GM12878 (cell line): ENCODE measurements at places on chromosomes 6 and 20.

DNA sequence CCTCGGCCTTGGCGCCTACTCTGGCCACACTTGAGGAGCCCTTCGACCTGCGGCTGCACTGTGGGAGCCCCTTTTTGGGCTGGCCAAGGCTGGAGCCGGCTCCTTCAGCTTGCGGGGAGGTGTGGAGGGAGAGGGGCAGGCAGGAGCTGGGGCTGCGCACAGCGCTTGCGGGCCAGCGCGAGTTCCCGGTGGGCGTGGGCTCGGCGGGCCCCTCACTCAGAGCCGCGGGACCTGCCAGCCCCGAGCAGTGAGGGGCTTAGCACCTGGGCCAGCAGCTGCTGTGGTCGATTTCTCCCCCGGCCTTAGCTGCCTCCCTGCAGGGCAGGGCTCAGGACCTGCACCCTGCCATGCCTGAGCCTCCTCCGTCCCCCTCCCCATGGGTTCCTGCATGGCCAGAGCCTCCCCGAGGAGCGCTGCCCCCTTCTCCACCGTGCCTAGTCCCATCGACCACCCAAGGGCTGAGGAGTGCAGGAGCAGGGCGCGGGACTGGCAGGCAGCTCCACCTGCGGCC lies 136.8 kb downstream of the EPHA7 start:
- no peaks in the 10 kb centered on the region for H3K4me1 ChIP-seq
- DNase-seq = no peak
- no peak overlapping the region for H3K4me3 ChIP-seq
- no peaks in the 10 kb centered on the region for H3K27me3 ChIP-seq
- H3K27ac ChIP-seq = no peak overlapping the region
- H3K36me3 ChIP-seq = no peaks in the 10 kb centered on the region

- no peak overlapping the region; the same call in 1 of the 2 replicates for H3K27ac ChIP-seq
- H3K4me3 ChIP-seq = no peak overlapping the region
- H3K4me1 ChIP-seq = peaks cover 9% of the 10 kb centered on the region
- no peaks in the 10 kb centered on the region for H3K36me3 ChIP-seq
- no peaks in the 10 kb centered on the region for H3K27me3 ChIP-seq
Measured at GRCh38 chr6:163637524-163637923, 223.0 kb downstream of the QKI start.

DNA sequence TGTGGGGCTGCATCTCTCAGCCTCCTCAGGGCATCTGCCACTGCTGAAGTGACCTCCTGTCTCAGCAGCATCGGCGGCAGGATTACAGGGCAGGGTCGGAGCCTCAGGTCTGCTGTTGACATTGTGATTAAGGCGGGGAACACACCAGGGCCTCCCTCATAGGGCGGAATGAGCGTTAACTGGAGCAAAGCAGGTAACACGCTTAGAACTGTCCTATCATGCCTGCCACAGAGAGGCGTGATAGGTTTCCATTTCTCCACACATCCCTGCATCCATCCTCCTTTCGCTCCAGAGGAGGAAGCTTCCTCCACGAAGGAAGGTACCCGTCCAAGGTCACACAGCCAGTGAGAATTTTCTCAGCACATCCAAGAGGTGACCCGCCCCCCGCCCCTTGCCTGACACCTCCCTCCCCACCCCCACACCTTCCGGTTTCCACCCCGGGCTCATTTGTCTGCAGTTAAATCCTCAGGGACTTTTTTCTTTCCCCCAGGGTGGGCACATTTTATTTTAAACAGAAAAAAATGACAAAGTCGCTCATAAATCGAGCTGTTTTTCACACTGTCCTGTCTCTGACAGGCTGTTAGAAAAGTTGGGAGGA lies 200.8 kb downstream of the TFAP2C start:
- H3K36me3 ChIP-seq = no peaks in the 10 kb centered on the region
- H3K4me1 ChIP-seq = no peaks in the 10 kb centered on the region
- H3K4me3 ChIP-seq = no peak overlapping the region
- no peak for DNase-seq

GRCh38 chr6:53604623-53605190 lies 59.8 kb upstream of the GCLC start:
- H3K27ac ChIP-seq = no peak overlapping the region
- DNase-seq = no peak
- no peaks in the 10 kb centered on the region for H3K36me3 ChIP-seq
- H3K27me3 ChIP-seq = peaks cover 2% of the 10 kb centered on the region; the same call in 1 of the 2 replicates

GRCh38 chr20:37521061-37521771 lies at the start of gene NNAT:
TSS of gene NNAT (plus strand) at chr20:37521250. CDS start at chr20:37521332, 82 bp downstream.
- peaks cover 14% of the 10 kb centered on the region for H3K4me1 ChIP-seq
- no peaks in the 10 kb centered on the region; the same call in 1 of the 2 replicates for H3K36me3 ChIP-seq
- DNase-seq = no peak
- no peak within 1 kb of the TSS for H3K4me3 ChIP-seq
- H3K27me3 ChIP-seq = no peaks in the 10 kb centered on the region

- peak overlapping the region; percentile 64 for H3K4me3 ChIP-seq
- no peaks in the 10 kb centered on the region for H3K36me3 ChIP-seq
- peaks cover 6% of the 10 kb centered on the region; the same call in 1 of the 2 replicates for H3K4me1 ChIP-seq
- no peaks in the 10 kb centered on the region for H3K27me3 ChIP-seq
- peak overlapping the region; percentile 73 for H3K27ac ChIP-seq
- DNase-seq = no peak
Measured at GRCh38 chr20:15333170-15333569, 995.8 kb upstream of the FLRT3 start.

GRCh38 chr6:120569714-120570113 lies 764.6 kb downstream of the TBC1D32 start:
- no peak for DNase-seq
- no peaks in the 10 kb centered on the region for H3K4me1 ChIP-seq
- no peak overlapping the region for H3K4me3 ChIP-seq
- no peaks in the 10 kb centered on the region for H3K36me3 ChIP-seq

DNA sequence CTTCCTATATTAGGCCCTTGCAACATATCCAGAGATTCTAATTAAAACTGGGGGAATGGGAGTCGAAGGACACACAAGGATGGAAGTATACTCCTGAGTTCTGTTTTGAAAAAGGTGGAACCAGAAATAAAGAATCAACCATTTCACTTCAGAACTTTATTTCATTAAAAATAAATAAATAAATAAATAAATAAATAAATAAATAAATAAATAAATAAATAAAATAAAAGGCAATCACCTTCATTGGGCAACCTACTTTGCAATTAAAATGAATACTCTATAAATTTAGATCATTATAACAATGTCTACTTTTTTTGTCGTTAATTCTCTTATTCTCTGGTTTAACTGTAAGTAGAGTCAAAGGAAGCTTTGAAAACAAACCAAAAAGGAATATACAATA lies 25.6 kb downstream of the GPR63 start:
- H3K27ac ChIP-seq = no peak overlapping the region
- H3K4me3 ChIP-seq = no peak overlapping the region
- DNase-seq = no peak

GRCh38 chr6:45377043-45377553 lies 636 bp downstream of the SUPT3H start:
- DNase-seq = peak; percentile 17
- peak overlapping the region; percentile 69 for H3K4me3 ChIP-seq
- H3K4me1 ChIP-seq = no peaks in the 10 kb centered on the region; the same call in 1 of the 2 replicates
- H3K27ac ChIP-seq = peak overlapping the region; percentile 80
- no peaks in the 10 kb centered on the region for H3K27me3 ChIP-seq

- no peaks in the 10 kb centered on the region for H3K36me3 ChIP-seq
- H3K4me1 ChIP-seq = peaks cover 20% of the 10 kb centered on the region
- no peaks in the 10 kb centered on the region for H3K27me3 ChIP-seq
- H3K27ac ChIP-seq = peak overlapping the region; percentile 11
- H3K4me3 ChIP-seq = no peak overlapping the region
- DNase-seq = no peak
Measured at GRCh38 chr20:47392015-47392720, 35.7 kb upstream of the ZMYND8 start.

- no peak overlapping the region for H3K4me3 ChIP-seq
- H3K36me3 ChIP-seq = peaks cover 2% of the 10 kb centered on the region
- peak overlapping the region; percentile 93 for H3K27ac ChIP-seq
Measured at GRCh38 chr6:111766201-111766857, 106.9 kb downstream of the FYN start.
